ENCODE measurements at places on chromosomes 3 and 15.

DNA sequence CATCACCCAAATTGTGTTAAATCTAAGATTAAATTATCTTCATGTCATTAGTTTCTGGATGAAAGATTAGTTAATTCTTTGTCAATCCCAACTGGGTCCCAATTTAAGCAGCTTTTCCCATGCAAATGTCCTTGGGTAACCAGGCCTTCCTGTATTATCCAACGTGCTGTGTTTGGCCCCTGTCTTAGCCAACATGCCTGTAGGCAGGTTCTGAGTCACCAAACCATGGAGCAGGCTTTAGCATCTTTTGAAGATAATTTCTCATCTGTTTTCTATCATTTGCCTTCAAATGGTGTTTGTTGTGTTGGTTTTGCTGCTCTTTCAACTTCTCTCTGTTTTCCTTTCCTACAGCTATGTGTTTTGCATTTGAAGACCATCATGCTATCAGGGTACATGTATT is 216.2 kb downstream of the ITPR1 start:
- no peak for DNase-seq

GRCh38 chr3:157493627-157494550 is 9.3 kb downstream of the VEPH1 start:
- DNase-seq = peak; percentile 58

DNA sequence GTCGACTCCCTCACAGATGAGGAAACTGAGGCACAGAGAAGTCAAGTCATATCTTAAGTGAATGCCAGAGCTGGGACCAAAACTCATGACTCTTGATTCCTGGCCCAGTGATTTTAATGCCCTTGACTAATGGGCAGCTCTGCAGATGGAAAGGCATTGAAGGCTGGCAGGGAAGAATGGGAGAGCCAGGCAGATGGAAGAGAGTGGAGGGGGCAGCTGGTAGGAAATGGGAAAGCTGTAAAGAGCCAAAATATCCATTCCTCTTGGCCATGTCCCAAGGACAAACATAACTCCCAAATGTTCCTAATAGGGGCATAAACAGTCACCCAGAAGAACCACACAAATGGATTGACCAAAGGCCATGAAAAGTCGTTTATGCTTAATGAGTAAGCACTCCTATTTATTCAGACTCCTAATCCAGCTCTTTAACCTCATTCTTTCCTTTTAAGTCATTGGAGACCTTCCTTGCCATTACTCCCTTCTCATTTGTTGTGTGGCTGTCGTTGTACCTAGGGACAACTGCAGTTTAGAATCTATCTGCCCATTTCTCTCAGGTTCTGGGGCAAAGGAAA is 330.5 kb upstream of the ROPN1 start:
- peak; percentile 61 for DNase-seq

DNA sequence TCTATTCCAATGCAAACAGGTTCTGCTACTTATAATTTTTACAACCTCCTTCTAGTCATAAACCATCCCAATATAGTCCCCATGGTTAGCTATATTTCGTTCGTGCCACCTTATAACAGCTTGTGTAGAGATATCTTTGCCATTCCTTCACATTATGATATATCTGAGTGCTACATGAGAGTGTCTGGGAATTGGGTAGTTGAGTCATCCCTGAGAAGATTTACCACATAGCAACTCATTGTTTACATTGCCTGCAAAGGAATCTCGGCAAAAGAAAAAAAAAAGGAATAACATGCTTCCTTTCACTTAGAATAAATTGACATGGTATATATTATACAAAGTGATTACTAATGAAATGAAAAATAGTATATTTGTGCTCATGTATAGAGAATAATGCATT is 86.0 kb upstream of the VGLL3 start:
- no peak for DNase-seq

DNA sequence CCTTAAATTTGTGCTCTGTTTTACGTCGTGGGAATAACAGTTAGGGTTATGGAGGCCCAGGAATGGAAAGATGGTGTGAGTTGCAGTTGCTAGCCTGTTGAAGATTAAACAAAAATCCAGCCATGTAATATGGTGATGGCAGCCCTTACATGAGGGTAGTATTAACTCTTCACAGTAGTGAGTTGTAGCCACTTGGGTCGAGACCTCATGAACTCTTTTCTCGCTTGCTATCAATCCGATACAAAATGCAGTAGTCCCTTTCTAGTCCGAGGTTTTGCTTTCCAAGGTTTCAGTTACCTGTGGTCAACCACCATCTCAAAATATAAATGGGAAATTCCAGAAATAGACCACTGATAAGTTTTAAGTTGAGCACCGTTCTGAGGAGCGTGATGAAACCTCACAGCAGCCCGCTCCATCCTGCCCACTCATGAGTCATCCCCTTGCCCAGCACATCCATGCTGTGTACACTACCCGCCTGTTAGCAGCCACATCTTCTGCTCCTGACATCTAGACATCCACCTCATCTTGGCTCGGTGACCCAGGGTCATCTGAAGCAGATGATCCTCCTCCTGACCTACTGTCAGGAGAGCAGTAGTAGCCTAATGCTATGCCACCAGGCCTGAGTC is 177.9 kb downstream of the CDIN1 start:
- DNase-seq = no peak

DNA sequence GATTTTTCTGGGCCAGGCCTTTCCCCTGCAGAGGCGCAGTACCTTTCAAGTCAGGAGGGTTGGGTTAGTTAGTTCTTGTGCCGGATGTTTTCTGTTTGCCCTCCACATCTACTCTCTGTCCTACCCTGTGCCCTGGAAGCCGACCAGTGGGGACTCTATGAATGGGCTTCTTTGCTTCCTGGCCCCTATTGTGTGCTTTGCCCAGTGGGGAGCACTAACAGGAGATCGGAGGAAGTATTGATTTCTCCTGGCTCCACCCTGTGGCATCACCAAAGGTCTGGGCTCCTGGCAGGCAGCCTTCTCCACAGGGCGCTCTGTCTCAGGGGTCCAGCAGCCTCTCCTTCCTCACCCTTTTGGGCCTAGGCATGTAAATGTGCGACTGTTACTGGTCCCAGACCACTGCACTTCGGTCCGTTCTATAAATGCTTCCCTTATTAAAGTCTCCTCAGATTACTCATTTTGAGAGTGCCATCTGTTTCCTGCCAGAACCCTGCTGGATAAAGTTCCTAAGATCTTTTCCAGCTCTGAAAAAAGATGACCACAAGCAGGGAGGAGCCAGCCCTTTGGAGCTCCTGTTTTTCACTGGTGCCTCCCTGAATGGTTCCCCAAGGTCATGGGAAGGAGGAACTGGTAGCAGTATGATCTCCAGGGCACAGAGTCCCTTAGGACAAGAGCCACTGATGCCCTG is 44.5 kb downstream of the CTDSPL start:
- DNase-seq = no peak

- DNase-seq = no peak
These were observed 68.6 kb downstream of the FILIP1L start for GRCh38 chr3:100045696-100046095.

- no peak for DNase-seq
These were observed 636.2 kb downstream of the NAALADL2 start for GRCh38 chr3:175495331-175495730.

GRCh38 chr3:28637742-28638141 is 289.1 kb upstream of the AZI2 start:
- no peak for DNase-seq

- no peak for DNase-seq
These were observed 728.3 kb upstream of the SGO1 start for GRCh38 chr3:20914310-20914709.

GRCh38 chr3:170563712-170564423 is 22.0 kb downstream of the SLC7A14 start:
- no peak for DNase-seq

GRCh38 chr15:81653259-81653658 is 279.2 kb upstream of the TMC3 start:
- no peak for DNase-seq

DNA sequence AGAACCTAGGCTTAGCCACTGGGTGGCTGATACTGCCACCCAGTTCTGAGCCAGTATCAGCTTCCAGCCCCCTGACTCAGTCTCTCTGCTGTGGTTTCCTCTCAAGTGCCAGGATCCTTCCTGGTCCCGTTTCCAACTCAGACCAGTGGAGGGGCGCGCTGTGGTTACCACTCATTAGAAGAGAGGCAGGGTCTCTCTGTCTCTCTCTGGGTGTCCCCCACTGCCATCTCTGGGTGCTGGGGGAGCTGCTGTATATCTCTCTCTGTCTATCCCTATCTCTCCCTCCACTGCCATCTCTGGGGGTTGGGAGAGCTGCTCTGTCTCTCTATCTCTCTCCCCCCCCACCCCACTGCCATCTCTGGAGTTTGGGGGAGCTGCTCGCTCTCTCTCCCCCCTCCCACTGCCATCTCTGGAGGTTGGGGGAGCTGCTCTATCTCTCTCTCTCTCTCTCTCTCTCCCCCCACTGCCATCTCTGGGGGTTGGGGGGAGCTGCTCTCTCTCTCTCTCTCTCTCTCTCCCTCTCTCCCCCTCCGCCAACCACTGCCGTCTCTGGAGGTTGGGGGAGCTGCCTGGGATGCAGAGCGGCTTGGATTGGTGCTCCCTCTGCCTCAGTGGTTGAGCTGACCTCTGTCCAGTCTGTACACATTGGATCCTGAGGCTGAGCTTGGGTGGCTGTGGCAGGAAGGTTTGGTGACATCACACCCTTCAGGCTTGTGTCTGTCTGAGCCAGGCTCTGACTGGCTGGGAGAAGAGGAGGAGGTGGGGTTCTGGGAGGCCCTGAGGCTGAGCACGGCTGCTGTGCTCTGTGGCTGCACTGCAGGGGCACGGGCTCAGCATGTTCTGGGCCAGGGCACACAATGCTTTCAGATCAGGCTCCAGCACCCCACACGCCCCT is 98.9 kb downstream of the APBA2 start:
- no peak for DNase-seq

GRCh38 chr3:171622126-171622525 is 161.9 kb upstream of the TNIK start:
- DNase-seq = no peak

DNA sequence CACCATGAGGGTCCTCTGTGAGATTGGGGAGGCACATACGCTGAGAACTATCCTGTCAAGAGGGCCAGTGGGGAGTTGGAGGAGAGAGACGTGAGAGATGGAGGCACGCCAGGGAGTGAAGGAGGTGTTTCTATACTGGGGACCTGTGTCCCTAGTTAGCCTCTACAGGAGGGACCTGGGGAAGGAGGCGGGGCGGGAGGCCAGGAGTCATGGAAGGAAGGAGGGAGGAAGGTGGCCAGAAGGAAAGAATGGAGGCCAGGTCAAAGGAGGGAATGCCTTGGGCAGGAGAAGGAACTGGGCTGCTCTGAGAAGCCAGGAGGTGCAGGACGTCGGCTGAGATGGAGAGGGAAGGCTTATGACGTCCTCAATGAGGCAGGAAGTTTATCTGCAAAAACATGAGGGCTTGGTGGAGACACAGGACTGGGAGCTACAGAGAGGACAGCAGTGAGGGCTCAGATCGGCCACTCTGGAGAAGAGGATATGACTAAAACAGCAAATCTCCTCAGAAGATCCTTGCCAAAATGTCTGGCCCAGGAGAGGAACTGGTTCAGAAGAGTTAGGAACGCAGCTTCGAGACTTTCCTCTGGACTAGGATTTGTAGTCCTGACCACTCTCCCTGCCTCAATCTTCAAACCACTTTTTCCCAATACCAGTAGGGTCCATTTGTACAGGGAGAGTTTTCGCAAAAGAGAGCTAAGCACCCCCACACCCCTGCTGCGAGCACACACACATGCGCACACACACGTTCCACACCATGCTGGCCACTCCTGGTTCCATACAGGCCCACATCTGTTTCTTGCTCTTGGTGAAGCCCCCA is 59.9 kb downstream of the ADCY5 start:
- DNase-seq = no peak

- no peak for DNase-seq
These were observed 53.2 kb downstream of the MEF2A start for GRCh38 chr15:99618941-99619411.

DNA sequence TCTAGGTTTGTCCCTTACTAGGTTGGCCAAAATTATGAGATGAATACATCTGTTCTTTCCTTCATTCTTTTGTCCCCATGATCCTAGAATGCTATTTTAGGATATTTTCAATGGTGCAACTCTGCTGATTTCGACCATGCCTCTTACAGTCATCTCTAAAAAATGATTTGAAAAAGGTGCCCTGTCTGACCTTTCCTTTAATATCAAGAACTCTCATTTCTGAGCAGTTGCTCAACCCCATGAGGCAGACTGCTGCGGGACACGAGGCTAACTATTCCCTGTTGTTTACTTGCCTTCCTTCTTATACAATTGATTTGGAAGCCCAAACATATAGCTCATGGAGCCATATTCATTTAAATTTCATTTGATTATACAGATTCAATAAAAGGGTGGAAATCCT is 14.6 kb downstream of the PLSCR2 start:
- no peak for DNase-seq

- no peak for DNase-seq
These were observed 254.6 kb downstream of the UACA start for GRCh38 chr15:70508561-70509281.

DNA sequence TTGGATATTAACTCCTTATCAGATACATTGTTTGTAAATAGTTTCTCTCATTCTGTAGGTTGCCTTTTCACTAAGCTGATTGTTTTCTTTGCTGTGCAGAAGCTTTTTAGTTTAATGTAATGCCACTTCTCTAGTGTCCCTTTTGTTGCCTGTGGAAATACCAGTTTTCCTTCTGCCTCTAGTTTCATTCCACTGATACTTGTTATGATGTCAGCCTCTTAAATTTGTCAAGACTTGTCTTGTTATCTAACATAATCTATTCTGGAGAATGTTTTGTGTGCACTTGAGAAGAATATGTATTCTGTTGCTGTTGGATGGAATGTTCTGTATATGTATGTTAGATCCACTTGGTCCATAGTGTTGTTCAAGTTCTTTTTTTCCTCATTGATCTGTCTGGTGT is 18.0 kb upstream of the CEP152 start:
- DNase-seq = no peak

DNA sequence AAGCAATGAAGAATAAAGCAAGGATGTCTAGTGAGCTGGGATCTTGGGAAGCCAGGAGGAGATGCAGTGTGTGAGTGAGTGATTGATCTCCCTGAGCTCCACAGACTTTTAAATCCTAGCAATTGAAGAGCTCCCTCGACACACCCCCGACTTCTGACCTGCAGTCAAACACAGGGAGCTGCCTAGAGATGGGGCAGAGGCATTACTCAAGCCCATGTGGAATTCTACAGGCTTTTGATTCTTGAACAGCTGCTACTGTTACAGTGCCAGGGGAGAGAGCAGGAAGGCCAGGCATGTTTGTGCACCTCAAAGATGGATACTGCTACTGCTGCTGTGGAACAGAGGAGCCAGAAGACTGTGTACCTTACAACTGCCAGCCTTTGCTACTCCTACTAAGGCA is 1403.1 kb upstream of the ALCAM start:
- no peak for DNase-seq
